HFFc6 (cell line): ENCODE measurements at places on chromosomes 3 and 15. TPM values are rescaled to one million over a fixed set of nuclear protein-coding genes. Genes with fewer than 3 reads are reported as not detected.

SCAANT1 gene
- total RNA-seq, result not detected in 3 replicates

SUSD5 gene
- total RNA-seq, result 0.27 to 0.43 TPM (median 0.39 TPM) in 3 replicates

NOX5 gene
- 0.18 to 0.66 TPM (median 0.21 TPM) in 3 replicates for total RNA-seq

GOLGA8O gene
- total RNA-seq, result not detected in 3 replicates

PLA2G4B gene
- total RNA-seq, result 0.62 to 1.6 TPM (median 1.2 TPM) in 3 replicates

TMEM266 gene
- 0.10 to 0.35 TPM (median 0.10 TPM) in 3 replicates for total RNA-seq

AMT gene
- total RNA-seq, result 1.1 to 1.9 TPM (median 1.1 TPM) in 3 replicates

GAP43 gene
- total RNA-seq, result 0.09 TPM in 1 of 3 replicates, not detected in the others

C3orf49 gene
- not detected in 3 replicates for total RNA-seq

C3orf20 gene
- total RNA-seq, result not detected in 3 replicates

KBTBD12 gene
- not detected in 3 replicates for total RNA-seq

SPTSSB gene
- not detected in 3 replicates for total RNA-seq

- DNase-seq, result no peak
These were observed 2.2 kb upstream of the TRAK1 start for GRCh38 chr3:42088803-42089530.

GRCh38 chr15:61155741-61156700, 73.1 kb downstream of the RORA start:
- no peak for DNase-seq

DNA sequence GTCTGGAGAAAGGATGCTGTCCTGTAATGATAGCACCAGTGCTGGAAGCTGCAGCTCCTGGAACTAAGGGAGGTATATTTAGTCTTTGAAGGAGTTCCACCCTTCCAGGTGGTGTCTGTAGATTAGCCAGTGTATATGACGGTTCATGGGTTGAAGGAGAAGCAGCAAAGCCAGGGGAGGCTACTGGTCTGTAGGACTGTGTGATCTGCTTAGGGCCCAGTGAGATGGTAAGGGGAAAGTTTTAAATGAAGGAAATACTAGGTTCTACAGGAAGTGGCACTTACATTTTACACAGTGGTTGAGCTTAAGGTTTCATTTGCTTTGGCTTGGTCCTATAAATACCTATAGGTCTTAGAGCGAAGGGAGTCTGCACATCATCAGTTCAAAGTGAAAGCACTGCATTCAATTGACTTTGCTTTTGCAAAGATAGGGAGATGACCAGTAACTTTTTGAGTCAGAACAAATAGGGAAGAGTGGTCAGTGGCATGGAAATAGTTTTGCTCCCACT, 5.6 kb downstream of the SLC25A38 start:
- DNase-seq, result no peak

- DNase-seq, result no peak
These were observed 12.6 kb upstream of the GRIP2 start for GRCh38 chr3:14552717-14553116.

DNA sequence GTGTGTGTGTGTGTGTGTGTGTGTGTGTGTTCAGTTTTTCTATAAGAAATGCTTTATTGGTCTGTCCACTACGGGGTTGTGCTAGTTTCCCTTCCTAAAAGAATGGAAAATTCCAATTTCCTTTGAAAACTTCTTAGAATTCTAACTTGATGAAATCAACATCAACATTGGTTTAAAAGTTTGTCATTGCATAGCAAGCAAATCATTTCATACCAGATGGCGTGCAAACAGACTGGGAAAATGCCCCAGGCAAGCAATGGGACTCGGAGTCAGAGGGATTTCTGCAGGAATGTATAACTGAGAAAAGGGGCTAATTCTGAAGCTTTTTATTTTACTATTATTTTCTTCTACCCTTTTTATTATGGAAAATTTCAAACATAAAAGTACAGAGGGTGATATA, 13.1 kb upstream of the DYNC1LI1 start:
- peak; percentile 88 for DNase-seq

DNA sequence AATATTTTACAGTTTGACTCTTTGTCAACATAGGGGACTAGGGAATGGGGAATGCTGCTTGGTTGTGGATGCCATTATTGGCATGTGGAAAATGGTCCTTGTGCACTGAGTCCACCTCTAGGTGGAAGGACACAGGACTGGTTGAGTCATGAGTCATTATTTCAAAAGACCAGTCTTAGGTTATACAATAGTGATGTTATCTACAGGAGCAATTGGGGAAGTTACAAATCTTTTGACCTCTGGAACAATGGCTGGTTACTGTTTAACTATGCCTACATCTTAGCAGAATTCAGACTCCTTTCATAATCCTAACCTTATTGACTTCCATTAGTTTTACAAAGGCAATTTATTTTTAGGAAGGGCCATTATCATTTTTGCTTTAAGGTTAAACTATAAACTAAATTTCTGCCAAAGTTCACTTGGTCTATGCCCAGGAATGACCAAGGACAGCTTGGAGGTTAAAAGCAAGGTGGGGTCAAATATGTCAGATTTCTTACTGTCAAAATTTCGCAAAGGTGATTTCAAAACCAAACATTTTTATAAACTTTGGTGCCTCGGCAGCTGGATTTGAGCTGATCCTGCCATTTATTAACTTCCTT, 11.8 kb upstream of the CCR8 start:
- DNase-seq, result no peak

DNA sequence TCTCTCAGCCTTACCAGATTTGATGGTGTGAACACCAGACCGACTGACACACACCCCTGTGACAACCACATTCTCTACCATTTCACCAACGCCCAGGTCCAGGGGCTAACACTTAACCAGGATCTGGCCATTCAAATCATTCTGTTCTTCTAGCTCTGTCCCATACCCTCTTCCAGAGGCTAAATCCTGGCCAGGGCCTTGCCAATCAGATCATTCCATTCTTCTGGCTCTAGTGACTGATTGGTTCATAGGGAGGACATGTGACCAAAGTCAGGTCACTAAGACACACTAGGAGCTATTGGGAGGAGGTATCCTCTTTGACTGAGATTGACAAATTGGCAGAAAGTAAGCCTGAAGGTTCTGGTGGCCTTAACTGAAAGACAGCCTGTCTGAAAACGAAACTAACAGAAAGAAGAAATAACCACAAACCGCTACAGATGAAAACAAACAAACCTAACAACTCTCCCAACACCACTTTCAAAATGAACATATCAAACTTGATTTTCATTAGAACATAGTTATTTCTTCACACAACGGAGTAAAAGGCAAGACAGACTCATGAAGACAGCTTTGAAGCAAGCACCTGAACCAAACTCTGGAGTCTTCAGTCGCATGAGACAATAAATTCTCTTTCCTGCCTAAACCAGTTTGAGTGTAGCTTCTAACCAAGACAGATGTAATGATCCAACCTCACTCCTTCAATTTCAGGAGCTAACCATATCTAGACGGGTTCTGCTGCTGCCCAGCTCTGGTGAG, 68.5 kb downstream of the TRANK1 start:
- DNase-seq, result no peak

GRCh38 chr3:43497905-43498365, 123.9 kb downstream of the ANO10 start:
- no peak for DNase-seq

- DNase-seq, result peak; percentile 33
These were observed 518 bp downstream of the OXSR1 start for GRCh38 chr3:38165722-38166387.

DNA sequence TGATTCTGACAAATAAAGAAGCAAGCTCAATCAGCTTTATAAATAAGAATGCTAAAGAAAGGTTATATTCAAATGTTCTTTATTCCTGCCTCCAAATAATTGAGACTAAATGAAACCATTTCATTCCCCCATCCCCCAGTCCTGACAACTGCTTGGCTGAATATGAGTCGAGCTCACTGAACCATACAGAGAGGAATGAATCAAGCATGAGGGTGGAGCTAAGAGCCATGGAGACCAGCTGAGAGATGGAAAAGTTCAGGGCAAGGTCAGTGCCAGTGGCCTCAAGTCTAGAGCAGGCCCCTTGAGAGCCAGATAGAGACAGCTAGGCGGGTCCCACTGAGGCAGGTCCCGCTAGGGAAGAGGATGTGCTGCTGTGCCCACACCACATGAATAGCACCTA, 188.7 kb upstream of the EIF1B start:
- DNase-seq, result peak; percentile 60

GRCh38 chr3:72722930-72723726, 125.1 kb downstream of the SHQ1 start:
- peak; percentile 77 for DNase-seq

GRCh38 chr3:65953301-65953812, 85.4 kb downstream of the MAGI1 start:
- no peak for DNase-seq

DNA sequence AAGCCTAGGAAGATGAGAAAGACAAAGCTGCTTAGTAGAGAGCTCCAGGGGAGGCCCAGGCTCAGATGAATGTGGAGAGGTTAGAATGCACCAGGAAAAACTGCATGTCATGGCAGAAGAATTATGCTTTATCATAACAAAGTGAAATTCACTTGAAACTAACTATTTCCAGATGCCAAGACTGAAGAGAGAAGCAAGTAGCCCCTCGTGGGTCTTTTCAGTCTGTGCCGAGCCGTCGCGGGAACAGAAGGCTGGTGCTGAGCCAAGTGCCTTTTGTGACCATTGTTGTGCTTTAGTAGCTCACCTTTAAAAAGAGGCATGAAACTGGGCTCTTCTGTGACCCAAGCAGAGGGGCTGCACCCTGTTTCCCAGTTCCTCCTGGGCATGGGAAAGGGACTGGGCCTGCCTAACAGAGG, 73.2 kb downstream of the CHDH start:
- peak; percentile 28 for DNase-seq

- no peak for DNase-seq
These were observed 61.0 kb upstream of the DAZL start for GRCh38 chr3:16666206-16666605.

DNA sequence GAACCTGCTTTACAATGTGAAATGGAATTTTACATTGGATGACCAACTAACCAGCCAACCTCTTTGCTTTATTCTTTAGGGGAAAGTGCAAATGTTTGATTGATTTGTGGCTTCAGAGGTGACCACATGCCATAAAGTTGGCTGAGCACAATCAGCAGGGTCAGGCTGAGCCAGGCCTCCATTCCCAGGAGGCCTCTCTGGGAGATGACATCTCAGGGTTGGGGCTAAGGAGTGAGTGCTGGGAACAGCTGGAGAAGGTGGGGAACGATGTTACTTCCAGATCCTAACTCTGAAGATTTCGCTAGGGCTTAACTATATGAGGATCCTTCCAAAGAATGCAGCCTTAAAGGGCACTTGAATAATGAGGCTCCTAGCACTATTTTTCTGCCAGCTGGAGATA, 131.7 kb downstream of the ATP10A start:
- DNase-seq, result no peak

GRCh38 chr3:183448369-183449128, 20.1 kb upstream of the MCF2L2 start:
- DNase-seq, result no peak

- DNase-seq, result no peak
These were observed 140.8 kb upstream of the PRR23C start for GRCh38 chr3:139185527-139185926.

DNA sequence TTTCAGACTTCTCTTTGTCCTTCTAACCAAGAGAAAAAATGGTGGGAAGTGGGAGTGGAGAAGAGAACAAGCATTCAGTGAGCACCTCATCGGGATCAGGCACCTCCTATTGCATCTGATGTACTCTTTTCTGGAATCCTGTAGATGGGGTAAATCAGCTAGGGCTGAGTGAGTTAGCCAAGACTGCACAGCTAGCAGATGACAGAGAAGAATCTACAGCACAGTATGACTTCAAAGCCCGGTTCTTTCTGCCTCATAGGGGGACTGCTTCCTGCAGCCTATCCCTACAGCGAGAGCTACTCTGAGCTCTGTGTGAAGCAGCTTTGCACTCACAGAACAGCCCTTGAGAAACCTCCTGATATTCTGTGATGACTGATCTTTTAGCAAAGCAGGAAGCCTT, 275.2 kb upstream of the MEIS2 start:
- no peak for DNase-seq

DNA sequence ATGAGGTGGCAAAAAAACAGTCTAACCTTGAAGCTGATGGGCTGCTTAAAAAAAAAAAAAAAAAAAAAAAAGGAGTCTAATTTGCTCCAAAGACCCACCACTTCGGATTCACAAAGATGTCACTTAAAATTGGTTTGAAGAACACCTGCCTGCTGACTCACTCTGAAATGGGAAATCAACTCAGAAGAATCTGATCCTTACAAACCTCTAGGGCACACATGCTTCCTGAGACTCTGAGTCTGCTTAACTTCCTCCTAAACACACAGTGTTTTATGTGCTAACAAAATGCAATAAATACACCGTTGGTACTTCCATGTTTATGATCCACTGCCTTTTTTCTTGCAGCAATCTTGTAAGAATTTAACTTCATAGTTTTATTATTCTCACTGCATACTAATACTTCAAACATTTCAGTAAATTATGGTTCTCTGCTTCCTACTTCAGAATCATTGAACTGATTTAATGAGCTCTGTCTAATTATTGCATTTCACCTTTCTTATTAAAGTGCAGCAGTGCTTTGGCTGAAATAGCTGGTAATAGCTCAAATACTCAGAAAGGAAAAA, 73.0 kb upstream of the FRMD4B start:
- no peak for DNase-seq

DNA sequence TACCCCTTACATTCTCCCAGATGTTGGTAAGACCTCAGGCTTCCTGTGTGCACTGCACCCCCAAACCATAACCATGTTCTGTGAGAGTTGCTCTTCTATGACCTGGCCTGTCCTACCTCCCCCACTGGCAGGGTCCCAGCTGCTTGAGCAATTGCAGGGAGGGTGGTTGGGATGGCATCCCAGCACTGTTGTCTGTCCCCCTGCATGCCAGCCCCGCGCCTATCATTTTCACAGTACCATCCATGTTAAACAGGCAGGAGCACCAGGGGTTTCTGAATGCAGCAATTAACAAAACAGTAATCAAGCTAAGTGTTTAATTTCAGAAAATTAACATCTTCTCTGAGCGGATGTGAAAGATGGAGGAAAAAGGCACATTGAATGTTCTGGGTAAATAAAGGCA, 345.5 kb downstream of the EPHB1 start:
- DNase-seq, result no peak

DNA sequence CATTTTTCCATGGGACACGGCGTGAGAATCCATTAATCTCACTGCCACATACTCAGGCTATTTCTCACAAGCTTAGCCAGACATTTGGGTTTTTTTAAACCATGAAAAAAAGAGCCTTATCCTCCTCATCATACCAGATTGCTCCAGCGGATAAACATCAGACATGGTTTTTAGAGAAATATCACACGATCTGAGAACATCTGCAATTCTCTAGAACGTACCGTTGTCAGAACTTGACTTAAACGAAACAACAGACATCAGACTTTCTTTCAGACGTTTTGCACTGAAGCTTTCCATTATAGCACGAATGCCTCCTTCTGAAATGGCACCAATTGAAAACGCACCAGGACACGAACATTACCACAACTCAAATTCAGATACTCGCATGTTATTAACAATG, 744.2 kb upstream of the CFAP20DC start:
- DNase-seq, result no peak

GRCh38 chr3:107487490-107487889, 35.3 kb upstream of the BBX start:
- no peak for DNase-seq

- DNase-seq, result no peak
These were observed 3.8 kb upstream of the SIAH2 start for GRCh38 chr3:150766742-150767141.

- DNase-seq, result peak; percentile 99
These were observed 4.6 kb downstream of the ANXA2 start for GRCh38 chr15:60392986-60393790.
